Retina (tissue), 1 donor: ENCODE measurements at places on chromosomes 5 and 9.

DNA sequence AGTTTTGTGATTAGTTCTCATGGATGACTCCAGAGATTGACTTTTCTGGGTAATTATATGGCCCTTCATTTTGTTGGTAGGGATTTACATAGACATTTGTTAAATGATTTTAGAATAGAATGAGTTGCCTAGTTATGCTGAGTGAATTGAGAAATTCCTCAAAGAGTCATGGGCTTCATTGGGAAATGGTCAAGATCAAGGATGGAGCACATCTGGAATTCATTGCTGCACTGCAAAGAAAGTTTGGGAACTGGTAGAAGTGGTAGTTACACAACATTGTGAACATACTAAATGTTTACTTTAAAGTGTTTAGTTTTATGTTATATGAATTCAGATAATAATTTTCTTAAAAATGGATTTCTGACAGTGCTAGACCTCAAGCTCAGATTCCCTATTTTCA is 46.5 kb downstream of the PIP5K1B start:
- DNase-seq = no peak

DNA sequence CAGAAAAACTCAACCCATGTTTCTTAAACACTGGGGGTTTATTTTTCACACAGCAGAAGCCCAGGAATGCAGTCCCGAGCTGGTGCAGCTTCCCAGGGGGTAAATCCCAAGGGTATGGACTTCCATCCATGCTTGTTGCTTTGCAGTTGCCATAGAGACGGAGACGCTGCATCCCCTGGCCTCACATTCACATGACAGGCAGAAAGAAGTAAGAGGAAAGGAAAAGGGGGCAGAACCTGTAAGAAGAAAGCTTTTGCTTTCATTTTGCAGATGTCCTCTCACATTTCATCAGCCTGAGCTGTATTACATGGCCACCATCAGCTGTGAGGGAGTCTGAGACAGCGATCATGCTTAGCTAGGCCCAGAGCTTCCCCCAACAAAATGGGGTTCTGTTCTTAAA is 321.0 kb downstream of the AGTPBP1 start:
- DNase-seq = peak; percentile 72

- DNase-seq = no peak
Observed at GRCh38 chr5:95934207-95934804, 27.3 kb downstream of the ELL2 start.

DNA sequence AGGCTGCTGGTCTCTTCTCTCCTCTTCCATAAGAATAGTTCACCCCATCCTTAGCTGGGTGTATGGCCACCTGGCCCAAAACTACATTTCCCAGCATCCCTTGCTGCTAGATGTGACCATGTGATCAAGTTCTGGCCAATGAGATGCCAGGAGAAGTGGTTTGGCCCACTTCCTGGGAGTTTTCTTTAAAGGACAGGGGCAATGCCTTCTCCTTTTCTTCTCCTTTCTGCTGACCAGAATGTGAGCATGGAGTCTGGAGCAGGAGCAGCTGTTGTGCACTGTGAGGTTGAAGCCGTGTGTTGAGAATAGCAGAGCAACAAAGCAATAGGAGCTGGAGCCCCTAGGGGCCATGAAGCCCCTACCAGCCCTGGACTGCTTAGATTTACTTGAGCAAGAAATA is 36.8 kb downstream of the C9orf50 start:
- DNase-seq = peak; percentile 73

DNA sequence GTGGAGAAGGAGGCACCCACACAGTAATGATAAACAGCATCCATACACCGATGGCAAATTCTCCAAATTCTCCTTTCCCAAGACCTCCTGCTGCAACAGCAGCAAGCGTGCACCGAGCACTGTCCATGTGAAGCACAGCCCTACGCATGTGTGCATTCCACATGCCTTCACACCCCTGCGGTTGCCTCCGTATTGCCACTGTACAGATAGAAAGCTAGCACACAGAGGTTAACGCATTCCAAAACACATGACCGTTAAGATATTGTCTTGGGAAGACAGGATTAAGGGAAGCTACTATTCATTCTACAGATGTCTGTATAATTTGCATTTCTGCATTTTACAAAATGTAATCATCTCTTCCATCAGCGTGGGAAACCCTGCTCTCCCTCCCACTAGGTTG is 6.6 kb downstream of the FLT4 start:
- DNase-seq = no peak

- no peak for DNase-seq
Observed at GRCh38 chr9:119722384-119722783, 353.1 kb upstream of the BRINP1 start.

- DNase-seq = no peak
Observed at GRCh38 chr9:108416324-108416723, 439.5 kb downstream of the ACTL7B start.

GRCh38 chr5:14428302-14429081 is 153.1 kb upstream of the OTULINL start:
- DNase-seq = no peak

DNA sequence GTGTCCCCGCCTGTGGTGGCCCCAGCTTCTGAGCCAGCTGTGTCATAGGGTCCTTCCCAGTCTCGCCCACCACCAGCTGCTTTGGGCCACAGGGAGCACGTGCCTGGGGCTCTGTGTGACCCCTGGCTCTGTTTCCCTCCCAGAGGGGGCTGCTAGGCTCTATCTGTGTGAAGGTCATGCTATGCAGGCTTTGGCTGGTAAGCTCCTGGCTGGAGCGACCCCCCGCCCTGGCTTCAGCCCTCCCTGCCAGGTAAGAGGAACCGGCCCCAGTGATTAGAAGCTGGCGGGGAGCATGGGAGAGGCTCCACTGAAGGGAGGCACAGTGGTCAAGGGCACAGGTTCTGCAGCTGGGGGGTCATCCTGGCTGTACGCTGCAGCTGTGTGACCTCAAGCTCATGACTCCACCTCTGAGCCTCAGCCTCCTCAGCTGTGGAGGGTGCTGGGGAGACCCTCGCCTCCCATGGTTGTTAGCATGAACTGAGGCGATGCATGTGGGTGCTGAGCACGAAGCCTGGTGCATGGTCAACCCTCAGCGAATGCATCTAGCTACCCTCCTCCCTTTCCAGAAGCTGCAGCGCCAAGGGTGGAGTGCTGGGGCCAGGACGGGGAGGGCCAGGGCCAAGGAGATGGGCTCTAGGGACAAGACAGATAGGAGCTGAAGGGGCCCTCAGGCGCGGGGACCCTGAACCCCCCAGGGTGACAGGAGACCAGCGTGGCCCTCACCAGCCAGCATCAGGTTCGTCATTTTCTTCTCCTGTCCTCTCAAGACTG is 163.8 kb upstream of the MVB12B start:
- DNase-seq = no peak
